Stimulated activated CD4-positive, alpha-beta T cell treated with anti-CD3 and anti-CD28 coated beads, Interleukin-2, amount 100 ng/mL, for 24 hours (primary cell): ENCODE measurements at places on chromosomes 5 and 9.
A peak's percentile ranks its signal among the peaks of the same experiment; 100 is the strongest.

DNA sequence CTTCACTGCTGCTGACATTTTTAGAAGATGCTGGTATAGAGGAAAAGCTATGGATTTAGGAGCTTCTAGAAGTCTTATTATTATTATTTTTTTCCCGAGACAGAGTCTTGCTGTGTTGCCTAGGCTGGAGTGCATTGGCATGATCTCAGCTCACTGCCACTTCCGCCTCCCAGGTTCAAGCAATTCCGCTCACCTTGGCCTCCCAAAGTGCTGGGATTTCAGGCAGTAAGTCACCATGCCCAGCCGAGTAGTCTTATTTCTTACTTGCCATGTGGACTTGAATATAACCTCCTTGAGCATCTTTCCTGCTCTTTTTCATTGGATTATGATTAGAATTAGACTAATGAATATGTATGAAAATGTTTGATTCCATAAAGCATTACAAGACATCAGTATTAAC, 119.5 kb downstream of the NR3C1 start:
- no peak for DNase-seq

GRCh38 chr5:66171349-66172344, 27.5 kb downstream of the SREK1 start:
- peak; percentile 31 for DNase-seq

- DNase-seq = no peak
These were observed 1865.3 kb upstream of the CDH9 start for GRCh38 chr5:28903643-28904042.

DNA sequence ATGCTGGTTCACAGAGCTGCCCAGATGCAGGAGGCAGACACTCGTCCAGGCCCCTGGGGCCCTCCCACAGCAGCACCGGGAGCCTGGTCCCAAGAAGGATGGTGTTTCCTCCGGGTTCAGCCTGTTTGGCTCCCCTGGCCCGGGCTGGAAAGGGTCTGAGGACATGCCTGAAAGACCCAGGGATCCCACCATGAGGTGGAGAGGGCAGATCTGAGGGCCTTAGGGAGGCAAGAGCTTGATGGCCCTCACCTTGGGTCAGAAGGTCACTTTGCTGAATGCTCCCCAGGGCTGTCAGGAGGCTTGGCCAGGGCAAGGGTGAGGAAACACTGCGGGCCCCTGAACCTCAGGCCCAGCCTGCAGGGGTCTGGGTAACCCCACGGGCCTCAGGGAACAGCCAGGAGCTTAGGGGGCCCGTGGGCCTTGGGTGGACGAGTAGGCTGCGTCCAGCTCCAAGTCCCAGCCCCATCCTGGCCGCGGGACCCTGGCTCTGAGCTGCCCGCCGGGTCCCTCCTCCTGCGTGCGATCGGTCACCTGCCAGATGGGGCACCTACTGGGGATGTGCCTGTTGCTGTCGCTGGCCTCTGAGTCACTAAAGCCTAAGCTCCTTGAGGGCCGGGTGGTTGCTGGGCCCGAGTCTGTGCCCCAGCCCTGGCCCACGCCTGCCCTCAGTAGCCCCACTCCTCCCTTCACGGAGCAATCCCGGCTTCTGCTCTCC, 106.2 kb downstream of the ZNF354C start:
- DNase-seq = no peak

DNA sequence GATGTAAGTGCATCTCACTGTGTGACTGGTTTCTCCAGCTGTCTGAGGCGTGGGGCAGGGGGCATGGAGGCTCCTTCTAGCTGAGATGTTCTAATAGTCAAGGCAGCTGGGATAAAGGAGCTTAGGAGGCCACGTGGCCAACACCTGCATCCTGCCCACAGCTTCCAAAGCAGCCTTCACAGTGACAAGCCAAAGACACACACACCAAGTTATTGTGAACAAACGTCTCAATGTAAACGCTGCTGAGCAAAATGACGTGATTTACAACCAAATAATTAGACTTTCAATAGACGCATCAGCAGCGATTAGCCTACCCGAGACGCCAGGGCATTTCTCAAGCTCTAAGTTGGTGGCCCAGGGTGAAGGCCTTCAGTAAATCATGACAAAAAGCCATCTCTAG, 23.2 kb upstream of the SLC25A51 start:
- DNase-seq = no peak
